ENCODE measurements at places on chromosomes 3 and 15.

DNA sequence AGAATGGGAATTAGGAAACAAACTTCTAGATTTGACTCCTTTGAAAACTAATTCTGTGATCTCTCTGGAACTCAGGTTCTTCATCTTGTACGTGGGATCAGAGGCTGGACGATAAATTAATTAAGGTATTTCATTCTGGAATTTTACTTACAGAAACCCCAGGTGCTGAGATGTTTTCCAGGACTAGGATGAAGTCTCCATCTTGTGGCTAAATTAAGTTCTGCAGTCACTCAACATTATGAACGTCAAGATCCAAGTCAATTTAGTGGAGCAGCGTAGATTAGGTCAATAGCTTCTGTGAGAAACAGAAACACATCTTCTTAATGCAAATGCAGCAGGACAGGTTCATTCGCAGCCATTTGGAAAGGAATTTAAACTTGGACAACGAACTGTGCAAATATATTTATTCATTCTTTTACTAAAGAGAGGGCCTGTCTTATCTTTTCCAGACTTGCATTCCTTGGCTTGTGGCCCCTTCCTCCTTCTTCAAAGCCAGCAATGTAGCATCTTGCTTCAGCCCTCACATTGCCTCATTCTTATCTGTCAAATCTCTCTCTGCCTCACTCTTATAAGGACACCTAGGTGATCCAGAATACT lies 26.7 kb upstream of the TMC3 start:
- no peak for DNase-seq

DNA sequence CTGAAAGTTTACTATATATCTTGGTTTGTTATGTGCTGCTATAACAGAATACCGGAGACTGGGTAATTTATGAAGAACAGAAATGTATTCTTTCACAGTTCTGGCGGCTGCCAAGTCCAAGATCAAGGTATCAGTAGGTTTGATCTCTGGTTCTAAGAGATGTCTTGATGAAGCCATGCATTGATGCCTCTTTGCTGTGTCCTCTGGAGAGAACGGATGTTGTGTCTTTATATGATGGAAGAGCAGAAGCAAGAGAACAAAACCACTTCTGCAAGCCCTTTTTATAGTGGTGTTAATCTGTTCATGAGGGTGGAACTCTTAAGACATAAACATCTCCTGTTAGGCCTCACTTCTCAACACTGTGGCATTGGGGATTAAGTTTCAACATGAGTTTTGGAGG lies 62.7 kb downstream of the TCF12 start:
- DNase-seq, result no peak

DNA sequence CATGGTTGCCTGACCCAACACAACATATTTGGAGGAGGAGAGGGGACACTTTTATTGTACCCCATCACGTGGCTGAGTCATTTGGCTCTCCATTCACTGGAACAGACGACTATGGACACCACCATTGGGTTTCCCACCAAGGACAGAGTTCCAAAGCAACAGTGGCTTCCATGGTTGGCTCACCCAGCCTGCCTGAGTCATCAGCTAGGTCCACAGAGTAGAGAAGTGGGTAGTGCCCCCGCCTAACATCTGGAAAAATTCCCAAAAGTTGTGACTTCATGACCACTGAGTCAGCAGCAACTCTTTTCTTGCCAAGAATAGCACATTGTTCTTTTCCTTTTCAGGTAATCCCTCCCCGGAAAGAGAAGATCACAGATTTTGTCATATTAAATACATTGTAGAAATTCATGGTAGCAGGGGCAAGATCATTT lies 3.0 kb upstream of the PPP1R2 start:
- DNase-seq, result no peak

GRCh38 chr15:40412095-40412759 lies 6.6 kb downstream of the IVD start:
- DNase-seq, result no peak

DNA sequence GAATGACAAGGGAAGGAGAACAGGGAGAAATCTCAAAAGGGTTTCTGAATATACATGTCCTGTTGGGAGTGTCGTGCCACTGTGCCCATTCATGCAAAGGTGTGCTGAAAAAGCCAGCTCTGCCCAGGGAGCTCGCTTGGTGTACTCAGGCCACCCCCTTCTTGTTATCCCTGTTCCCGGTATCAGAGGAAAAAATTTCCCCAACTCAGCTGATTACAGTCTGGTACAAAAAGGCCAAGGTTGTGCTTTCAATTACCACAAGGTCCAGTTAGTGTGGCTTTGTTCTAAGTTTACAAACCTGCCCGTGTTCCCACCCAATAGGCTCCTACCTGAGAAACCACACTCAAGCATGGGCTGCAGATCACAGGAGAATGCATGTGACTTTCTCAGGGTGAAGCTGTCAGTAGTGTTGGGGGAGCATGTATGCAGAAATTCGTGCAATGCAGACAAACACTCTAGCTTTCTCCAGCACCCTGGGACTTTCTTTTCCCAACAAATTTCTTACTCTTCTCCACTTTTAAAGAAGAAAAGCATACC lies 648.5 kb downstream of the NR2F2 start:
- DNase-seq, result no peak

DNA sequence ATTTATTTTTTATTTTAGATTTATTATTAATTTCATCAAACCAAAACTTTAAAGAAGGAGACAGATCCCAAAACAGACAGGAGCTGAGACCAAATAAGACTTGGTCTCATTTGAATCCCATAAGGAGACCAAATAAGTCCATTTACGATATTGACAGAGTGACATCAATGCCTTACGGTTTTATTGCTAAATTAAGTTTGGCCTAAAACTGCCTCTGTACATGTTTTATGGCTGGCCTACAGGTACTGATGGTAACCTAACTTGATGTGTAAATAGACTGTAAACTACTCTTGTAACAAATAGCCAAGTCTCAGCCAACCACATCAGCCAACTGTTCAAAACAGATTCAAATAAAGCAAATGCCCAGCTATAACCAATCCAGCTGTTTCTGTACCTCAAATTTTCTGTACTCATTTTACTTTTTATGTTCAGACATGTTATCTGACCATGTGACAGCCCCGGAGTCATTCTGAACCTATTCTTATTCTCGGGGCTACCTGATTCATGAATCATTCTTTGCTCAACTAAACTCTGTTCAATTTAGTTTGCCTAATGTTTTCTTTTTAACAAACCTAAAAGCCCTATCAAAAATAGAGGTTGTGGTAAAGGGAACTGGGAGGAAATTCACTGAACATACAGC lies 89.4 kb upstream of the CDAN1 start:
- DNase-seq, result no peak

- no peak for DNase-seq
Measured at GRCh38 chr3:15797642-15798303, at the start of gene ANKRD28. TSS of gene ANKRD28 (minus strand) at chr3:15797979. CDS start at chr3:15796521, 1,458 bp downstream.

- DNase-seq, result no peak
Measured at GRCh38 chr3:33438284-33438668, 1.9 kb downstream of the UBP1 start.

GRCh38 chr3:25355034-25355885 lies 72.8 kb upstream of the RARB start:
- DNase-seq, result no peak

- no peak for DNase-seq
Measured at GRCh38 chr3:106114220-106114619, 245.4 kb upstream of the CBLB start.

DNA sequence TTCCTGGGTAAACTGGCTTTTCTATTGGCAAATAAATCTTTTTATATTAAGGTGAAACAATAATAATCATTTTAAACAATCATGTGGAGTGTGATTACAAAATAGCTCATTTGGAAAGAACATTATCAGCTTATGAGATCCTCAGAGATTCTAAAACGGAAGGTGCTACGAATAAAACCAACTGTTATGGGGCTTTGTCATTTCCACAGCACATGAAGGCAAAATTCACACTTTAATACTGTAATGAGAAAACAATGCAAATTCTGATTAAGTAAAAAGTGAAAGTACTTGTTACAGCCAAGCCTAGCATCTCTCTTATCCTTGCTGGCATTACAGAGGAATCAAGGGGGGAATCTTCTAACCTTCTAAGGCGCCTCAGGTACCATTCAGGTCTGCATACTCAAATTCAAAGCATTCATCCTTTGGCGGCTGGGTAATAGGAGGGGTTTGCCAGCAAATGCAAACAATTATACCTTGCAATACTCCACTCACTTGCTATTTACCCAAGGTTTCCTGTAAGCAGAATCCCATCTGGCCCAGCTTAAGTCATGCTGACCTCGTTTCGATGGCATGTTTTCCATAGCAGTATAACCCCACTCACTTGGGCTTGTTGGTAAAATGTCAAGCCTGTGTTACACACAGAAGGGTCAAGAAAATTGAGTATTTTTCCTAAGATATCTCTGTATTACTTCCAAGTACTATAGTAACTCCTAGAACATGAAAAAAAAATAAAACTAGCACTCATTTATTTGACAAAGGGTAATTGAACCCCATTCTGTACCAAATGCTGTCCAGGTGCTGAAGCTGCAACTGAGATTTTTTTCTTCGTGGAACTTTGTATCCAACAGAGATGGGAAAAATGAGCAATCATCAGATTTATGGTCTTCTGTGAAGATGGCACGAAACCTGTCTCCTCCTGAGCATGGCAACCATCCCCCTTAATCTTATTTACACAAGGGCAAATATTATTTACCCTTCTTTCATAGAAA lies 183.7 kb upstream of the LMCD1 start:
- DNase-seq, result no peak

- DNase-seq, result no peak
Measured at GRCh38 chr3:161413127-161413854, 42.0 kb upstream of the SPTSSB start.

GRCh38 chr3:55923626-55924025 lies 436.5 kb upstream of the WNT5A start:
- no peak for DNase-seq

DNA sequence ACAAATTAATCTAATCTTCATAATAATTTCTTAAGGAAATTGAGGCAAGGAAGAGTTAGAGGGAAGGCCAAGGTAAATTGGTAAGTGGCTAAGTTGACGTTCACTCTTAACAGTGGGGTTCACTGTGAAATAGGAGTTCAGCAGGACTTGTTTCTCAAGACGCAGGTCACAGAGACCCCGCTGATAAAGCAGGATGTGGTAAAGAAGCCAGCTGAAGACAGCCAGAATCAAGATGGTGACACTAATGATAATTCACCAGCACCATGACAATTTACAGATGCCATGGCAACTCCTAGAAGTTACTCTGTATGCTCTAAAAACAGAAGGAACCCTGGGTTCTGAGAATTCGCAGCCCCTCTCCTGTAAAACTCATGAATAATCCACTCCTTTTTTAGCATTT lies 100.1 kb upstream of the CTDSPL start:
- DNase-seq, result no peak

DNA sequence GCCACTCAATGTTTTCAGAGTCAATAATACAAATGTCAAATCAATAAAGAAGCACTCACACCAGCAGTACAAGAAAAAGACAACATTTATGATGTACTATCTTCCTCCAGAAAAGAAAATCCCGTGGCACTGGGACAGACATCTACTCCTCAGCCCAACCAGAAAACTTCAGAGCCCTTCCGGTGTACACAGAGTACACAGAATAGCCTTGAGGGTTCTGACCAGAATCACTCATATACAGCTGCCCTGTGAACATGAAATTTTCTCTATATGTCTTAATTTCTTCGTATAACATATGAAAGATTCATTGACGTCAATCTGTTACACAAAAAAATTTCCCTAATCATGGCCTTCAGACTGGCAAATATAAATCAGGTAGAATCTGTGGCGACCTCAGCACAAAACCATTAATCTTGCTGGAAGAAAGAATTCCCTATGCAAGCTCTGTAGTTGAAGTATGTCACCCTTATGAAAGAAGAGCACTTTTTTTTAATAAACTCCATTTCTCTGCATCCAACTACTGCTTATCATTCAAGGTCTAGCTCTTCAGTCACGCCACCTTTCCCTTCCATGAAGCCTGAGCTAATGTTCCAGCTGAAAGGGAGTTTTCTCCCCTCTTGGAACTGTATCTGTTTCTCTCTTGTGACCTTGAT lies 53.8 kb upstream of the PLAAT1 start:
- no peak for DNase-seq

DNA sequence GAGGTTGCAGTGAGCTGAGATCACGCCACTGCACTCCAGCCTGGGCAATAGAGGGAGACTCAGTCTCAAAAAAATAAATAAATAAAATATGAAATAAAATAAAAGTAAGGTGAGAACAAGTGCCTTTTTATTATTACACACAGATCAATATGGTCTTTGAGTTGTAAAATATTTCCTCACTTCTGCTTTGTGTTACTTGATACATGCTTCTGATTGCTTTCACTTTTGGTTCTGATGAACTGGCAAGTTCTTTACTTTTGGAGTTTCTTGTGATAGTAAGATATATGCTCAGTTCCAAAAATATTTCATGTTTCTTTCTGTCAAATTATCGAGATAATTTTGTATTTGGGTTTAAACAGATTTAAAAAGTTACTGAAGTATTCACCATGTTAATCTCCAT lies 16.6 kb upstream of the GYG1 start:
- no peak for DNase-seq

- no peak for DNase-seq
Measured at GRCh38 chr3:102174312-102174712, 260.5 kb upstream of the ZPLD1 start.

DNA sequence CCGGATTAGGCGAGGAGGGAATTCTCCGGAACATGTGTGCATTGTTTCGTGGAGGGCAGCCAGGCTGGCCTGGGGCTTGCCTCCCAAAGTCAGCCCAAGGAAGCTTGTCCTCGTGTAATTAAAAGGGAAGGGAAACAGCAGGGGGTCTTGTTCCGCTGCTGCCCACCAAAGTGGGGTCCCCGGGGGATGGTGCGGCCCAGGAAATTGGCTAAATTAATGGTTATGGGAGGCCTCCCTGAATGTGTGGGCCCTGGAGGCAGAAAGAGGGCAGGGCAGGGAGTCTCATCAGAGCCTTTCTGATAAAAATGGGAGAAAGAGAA lies 118.1 kb downstream of the OPA1 start:
- DNase-seq, result no peak

DNA sequence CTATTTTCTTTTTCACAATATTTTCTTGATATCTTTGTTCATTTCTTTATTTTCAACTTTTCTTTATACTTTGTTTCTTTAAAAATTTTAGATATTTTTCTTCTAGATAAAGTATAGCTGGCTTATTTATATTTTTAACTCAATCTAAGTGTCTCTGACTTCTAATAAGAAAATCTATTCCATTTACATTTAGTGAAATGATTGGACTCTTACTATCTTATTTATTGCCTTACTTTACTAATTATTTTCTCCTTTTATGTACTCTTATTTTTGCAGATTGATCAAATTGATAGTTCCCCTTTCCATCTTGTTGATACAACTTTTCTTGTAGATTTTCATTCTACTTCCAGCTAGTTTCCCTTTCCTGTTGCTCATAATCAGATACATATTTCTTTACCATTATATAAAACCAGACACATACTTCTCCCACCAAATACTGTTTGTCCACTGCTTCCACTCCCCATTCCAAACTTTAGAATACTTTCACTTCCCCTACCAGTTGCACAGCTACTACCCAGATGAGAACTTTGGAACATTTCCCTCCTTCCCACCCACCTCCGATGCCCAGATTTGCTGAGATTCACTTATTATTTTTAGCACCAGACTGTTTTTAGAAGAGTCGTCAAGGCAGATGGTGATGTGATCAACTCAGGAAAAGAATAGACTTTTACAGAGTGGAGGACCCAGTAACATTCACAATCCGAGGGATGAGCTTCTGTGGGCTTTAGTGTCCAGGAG lies 151.5 kb downstream of the LIPC start:
- DNase-seq, result no peak

All from stimulated activated CD8-positive, alpha-beta memory T cell treated with anti-CD3 and anti-CD28 coated beads, Interleukin-2, amount 100 ng/mL, for 1 hour (primary cell).